ENCODE measurements at places on chromosomes 1 and 21.

DNA sequence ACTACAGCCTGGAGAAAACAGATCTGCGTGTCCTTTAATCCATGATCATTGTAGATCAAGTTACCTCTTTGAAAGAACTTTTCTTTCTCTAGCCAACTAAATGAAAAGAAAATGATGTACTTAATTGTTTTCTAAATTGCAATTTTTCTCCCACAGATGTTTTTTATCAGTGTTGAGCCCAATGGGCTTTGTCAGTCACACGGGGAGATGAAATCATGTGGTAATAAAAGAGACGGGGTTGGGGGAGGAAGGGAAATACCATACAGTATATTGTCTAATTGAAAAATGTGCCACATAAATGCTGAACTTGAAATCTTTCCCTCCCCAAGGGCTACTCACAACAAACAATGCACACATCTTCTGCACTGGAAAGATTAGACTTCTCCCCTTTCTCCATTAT, 58.4 kb downstream of the NTMT2 start:
- DNase-seq: peak; percentile 22

- peak; percentile 54 for DNase-seq
Measured at GRCh38 chr1:108570128-108570527, 10.2 kb downstream of the EEIG2 start.

GRCh38 chr21:41632748-41633475, 125.0 kb upstream of the TMPRSS2 start:
- no peak for DNase-seq

- peak; percentile 42 for DNase-seq
Measured at GRCh38 chr1:184892116-184892515, 82.2 kb downstream of the NIBAN1 start.

DNA sequence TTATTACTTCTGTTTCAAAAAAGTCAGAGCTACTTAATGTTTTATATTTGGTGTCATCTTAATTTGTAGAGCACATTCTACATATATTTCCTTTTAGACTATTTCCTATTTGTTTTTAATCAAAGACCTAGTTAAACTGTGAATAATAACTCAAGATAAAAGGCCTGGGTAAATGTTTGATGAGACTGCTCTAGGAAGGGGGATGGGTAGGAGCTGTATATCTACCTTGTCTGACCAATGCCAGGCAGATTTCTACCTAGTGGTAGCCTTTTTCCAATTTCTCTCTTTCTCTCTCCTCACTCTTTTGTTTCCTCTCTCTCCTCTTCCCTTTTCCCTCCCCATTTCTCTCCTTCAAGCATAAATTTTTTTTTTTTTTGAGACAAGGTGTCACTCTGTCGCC, 31.9 kb upstream of the IVNS1ABP start:
- no peak for DNase-seq

GRCh38 chr1:186655876-186656275, 24.3 kb downstream of the PTGS2 start:
- DNase-seq: no peak

All from HCEC 1CT (cell line).